Activated CD4-positive, alpha-beta T cell treated with anti-CD3 and anti-CD28 coated beads, Interleukin-2, Interleukin-4, amounts not matched to agents 100 ng/mL and 50 ng/mL, durations not matched to agents 16 hours and 8 hours (primary cell): ENCODE measurements at places on chromosomes 1 and 21.

GRCh38 chr1:26627954-26628353 lies 67.9 kb upstream of the ARID1A start:
- no peak for DNase-seq

GRCh38 chr1:63277195-63278192 lies 44.9 kb upstream of the FOXD3 start:
- no peak for DNase-seq

DNA sequence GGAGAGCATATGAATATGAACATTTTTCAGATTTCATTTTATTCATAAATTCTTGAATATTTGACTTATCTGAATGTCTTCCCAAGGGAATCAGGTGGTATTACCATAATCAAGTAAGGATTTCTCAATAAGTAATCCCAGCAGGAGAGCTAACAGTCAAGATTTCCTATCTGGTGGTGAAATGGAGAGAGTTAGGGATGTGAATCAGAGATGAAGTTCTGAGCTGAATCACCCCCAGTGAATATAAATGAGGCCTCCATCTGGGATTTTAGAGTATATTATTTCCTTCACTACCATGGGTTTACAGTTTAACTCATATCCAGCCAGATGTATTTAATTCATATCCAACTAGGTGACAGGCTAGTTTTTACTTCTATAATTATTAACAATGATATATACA lies 61.5 kb upstream of the RGS2 start:
- no peak for DNase-seq

- peak; percentile 27 for DNase-seq
These were observed 27.4 kb downstream of the DTL start for GRCh38 chr1:212062832-212063438.

DNA sequence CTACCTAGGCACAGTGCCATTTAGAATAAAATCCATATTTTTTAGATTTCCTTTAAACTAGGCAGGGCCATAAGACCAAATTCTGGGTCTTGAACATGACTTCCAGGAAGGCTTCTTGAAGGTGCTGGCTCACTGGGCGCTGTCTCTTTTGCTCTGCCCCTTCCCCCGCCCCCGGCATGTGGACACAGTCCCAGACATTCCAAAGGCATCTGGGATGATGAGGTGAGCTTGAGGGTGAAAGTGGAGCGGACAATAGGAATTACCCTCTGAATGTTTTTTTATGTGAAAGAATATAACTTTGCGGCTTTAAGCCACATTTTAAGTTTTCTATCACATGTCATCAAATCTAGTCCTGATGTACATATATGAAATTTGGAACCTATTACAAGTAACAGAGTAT lies 29.4 kb downstream of the RWDD3 start:
- no peak for DNase-seq

DNA sequence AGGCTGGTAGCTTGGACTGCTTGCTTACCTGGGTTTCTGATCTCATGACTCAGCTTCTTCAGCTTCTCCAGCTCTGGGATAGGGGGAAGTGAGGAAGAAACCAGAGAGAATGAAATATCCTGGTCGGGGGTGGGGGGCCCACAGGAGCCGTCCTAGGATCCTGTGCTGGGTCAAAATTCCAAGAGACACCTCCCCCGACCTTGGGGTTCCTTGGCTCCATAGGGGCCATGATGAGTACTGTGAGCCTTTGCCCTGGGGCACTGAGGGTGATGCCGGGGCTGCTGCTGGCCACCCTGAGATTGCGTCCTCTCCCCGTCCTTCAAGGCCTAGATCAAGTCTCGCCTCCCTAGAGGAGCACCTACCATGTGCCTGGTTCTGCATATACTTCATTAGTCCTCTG lies 40.0 kb downstream of the MYOM3 start:
- DNase-seq = no peak

DNA sequence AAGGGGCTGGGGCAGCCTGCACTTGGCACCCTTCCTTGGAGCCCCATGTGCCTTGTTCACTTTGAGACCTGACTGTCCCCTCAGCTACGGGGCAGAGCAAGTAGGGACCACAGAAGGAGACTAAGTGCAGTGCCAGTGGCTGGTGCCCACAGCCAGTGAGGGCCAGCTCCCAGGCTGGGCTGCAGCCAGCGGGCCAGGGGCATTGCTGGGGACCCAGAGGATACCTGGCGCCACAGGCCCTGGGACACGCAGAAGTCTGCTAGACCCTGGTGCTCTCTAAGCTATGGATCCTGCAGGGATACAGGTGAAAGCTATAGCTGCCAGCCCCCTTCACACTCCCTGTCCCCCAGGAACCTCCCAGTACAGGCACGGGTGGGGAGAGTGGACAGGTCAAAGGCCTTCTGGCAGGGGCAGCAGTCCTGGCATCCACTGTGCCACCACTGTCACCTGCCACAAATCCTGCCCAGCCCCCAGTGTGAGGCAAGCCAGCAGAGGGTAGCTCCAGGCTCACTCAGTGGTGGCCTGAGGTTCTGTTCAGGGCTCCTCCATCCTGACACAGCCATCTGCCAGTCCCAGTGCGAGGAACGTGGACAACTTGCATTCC lies 1.3 kb downstream of the CLCNKA start:
- no peak for DNase-seq

GRCh38 chr1:156807627-156808026 lies 9.0 kb downstream of the SH2D2A start:
- DNase-seq = peak; percentile 73

GRCh38 chr1:96887501-96887900 lies 165.9 kb downstream of the PTBP2 start:
- DNase-seq = no peak

- no peak for DNase-seq
These were observed 121.3 kb downstream of the HUNK start for GRCh38 chr21:31993826-31994825.

DNA sequence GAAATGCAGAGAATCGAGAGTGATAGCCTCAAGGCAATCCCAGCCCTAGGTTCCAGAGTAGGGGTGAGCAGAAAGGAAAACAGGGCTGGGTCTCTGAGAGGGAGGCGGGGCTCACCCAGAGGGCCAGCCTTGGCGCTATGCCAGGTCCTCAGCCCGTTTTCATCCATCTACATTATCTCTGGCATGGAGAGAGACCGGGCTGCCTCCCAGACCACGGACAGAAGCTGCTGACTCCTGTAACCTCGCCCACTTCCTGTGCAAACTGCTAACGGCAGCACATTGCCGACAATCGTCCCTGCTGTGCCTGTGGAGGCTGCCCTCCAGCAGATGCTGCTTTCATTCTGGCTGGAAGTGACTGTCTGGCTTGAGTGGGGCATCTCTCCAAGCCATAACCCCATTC lies 569.1 kb downstream of the NPHP4 start:
- peak; percentile 4 for DNase-seq

- DNase-seq = no peak
These were observed 21.7 kb upstream of the COL6A1 start for GRCh38 chr21:45959779-45960390.

GRCh38 chr1:29136391-29136915 lies 12.8 kb upstream of the TMEM200B start:
- no peak for DNase-seq

DNA sequence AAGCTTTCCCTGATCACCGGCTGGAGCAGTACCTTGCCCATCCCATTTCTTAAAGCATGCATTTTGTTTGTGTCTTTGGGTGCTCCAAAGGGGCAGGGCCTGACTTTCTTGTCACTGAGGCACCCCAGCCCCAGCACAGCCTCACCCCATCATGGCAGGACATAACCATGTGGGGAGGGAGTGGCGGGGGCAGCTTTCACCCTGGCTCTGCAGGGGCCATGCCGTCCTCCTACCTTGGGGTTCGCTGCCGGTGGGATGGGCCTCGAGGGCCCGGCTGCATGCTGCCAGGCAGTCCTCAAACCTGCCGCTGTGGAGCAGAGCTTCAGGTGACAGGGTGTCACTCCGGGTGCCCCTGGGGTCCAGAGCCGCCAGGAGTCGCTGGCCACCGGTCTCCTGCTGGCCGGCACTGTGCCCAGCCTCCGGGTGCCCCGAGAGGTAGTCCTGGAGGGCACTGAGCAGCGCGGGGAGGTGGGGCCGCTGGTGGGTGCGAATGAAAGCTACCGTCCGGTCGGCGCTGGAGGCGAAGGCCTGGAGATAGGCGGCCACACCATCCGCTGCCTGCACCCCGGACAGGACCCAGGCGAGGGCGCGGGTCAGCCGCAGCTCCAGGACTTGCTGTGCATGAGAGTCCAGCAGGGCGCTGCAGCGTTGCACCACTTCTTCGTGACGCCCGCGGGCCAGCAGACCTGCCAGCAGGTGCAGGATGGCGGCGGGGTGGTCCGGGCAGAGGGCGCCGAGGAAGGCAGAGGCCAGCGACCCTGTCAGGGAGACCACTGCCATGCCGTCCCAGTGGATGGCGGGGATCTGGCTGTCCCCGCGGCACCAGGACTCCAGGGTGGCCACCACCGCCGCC lies 1.5 kb downstream of the TTC34 start:
- DNase-seq = no peak

GRCh38 chr1:97424209-97424608 lies 496.6 kb downstream of the DPYD start:
- DNase-seq = no peak

GRCh38 chr1:199867601-199868000 lies 159.9 kb upstream of the NR5A2 start:
- no peak for DNase-seq

GRCh38 chr1:119648620-119649004 lies 546 bp upstream of the ZNF697 start:
- DNase-seq = no peak

DNA sequence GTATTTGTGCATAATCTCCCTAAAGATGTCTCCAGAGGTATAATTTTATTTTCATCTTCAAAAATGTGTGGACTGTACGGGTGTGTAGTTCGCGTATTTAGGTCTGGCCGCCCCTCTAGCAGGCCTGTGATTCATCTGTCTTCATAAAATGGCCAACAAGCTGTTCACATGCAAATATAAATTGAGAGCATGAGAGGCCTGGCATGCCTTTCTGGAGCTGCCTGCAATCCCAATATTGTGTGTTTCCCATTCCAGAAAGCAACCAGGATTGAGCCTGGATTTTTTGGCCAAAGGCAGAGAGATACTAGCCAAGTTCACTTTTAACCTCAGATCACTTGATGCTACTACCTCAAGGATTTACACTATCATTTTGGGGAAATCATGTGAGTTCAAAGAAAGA lies 197.2 kb downstream of the NFIA start:
- no peak for DNase-seq

GRCh38 chr21:31136891-31137290 lies 98.6 kb upstream of the KRTAP19-8 start:
- DNase-seq = no peak

- no peak for DNase-seq
These were observed 42.9 kb downstream of the KCNJ15 start for GRCh38 chr21:38299671-38300070.

- DNase-seq = no peak
These were observed 146.1 kb downstream of the SIPA1L2 start for GRCh38 chr1:232483826-232484225.
